ENCODE measurements at places on chromosomes 2 and 18. TPM values are rescaled to one million over a fixed set of nuclear protein-coding genes. Genes with fewer than 3 reads are reported as not detected.

The ABCA12 gene
- not detected for total RNA-seq

The FBXO36 gene
- 6.4 TPM for total RNA-seq

The CYP1B1 gene
- total RNA-seq, result 1.2 TPM

The SLC16A14 gene
- not detected for total RNA-seq

The CLK1 gene
- 78.1 TPM for total RNA-seq

The KCTD1 gene
- total RNA-seq, result 19.2 TPM

The FHOD3 gene
- total RNA-seq, result 13.7 TPM

The TEX44 gene
- total RNA-seq, result not detected

The CBLN2 gene
- not detected for total RNA-seq

Data from RPMI7951 (cell line).